Activated CD4-positive, alpha-beta T cell treated with anti-CD3 and anti-CD28 coated beads, Interleukin-2, amount 50 U/mL, for 48 hours (primary cell): ENCODE measurements at places on chromosomes 6 and 20.

- no peak for DNase-seq
These were observed 882 bp downstream of the CNR1 start for GRCh38 chr6:88165087-88165843.

GRCh38 chr6:11233673-11234573, 1.5 kb upstream of the NEDD9 start:
- no peak for DNase-seq

- DNase-seq: no peak
These were observed 55.4 kb downstream of the CHMP4B start for GRCh38 chr20:33866398-33867100.

DNA sequence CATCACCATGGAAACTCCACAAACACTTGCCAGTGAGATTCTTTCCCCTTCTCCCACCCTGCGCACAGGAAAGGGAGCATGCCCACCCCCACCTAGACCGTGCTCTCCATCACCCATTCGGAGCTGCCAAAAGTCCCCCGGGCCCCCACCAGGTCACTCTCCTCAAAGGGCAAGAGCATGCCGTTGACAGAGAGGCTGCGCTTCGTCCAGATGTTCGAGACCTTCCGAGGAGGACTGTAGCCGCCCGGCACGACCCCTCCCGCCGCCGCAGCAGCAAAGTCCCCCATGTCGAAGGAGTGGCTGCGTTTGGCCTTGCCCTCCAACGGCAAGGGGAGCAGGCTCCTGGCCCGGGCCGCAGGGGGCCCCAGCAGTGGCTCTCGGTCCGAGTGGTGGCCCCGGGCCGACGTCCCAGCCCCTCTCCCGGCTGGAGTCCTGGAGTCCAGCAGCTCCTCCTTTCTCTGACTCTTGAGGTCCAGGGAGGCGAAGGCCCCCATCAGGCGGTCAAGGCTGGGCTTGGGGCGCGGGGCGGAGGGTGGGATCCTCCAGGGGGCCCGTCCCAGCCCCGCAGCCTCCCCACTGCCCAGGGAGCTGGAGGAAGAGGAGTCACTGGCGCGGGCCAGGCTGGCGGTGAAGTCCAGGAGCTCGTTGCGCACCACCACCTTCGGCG, 195.2 kb downstream of the LRFN2 start:
- DNase-seq: no peak

DNA sequence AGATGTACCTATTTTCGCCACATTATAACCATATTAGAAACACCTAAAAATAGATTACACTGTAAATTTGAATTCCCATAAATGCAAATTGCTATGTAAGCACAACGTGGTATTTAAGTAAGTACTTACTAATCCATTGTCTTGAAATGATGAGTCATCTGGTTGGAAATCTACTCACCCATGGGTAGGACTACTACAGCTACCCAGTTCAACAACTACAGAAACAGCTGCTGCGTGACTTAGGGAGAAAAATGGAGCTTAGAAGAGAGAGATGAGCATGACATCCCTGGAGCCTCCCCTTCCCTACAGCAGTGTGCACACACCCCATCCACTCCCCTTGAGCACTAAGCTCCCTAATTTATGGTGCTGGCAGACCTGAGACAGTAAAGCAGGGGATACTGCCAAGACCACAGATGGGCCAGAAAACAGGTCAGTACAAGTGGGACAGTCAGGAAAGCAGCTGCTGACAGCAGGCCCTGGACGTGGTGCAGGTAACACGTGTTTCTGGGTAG, 26.9 kb downstream of the RRAGD start:
- no peak for DNase-seq

GRCh38 chr6:156582509-156582992, 194.6 kb upstream of the ARID1B start:
- no peak for DNase-seq

GRCh38 chr20:14860410-14860814, 523.0 kb upstream of the FLRT3 start:
- DNase-seq: no peak
